ENCODE measurements at places on chromosomes 16 and 17. TPM values are rescaled to one million over a fixed set of nuclear protein-coding genes. Genes with fewer than 3 reads are reported as not detected.

DNA sequence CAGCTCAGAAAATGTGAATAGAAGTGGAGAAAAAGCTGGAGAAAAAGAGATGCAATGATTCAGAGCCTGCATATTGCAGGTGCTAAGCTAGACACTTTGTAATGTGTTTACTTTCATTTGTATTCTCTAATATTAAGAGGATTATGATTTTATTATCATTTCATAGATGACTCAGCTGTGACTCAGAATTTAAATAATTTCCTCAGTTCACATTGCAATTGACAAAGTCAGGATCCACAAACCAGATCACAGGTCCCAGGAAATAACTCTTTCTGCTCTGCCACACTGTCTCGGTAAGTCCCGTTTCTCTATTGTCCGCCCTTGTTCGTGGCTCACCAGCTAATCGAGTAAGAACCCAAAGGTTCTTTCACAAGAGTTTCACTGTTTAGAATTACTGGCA lies 235.4 kb upstream of the MON1B start:
- H3K4me1 ChIP-seq, result no peaks in the 10 kb centered on the region
- no peak overlapping the region for H3K4me3 ChIP-seq
- H3K27me3 ChIP-seq, result no peaks in the 10 kb centered on the region
- H3K36me3 ChIP-seq, result no peaks in the 10 kb centered on the region
- no peak overlapping the region for H3K27ac ChIP-seq

GRCh38 chr16:85172455-85173145 lies 60.3 kb upstream of the CIBAR2 start:
- H3K27me3 ChIP-seq, result peaks cover 61% of the 10 kb centered on the region
- no peak overlapping the region for H3K4me3 ChIP-seq
- no peaks in the 10 kb centered on the region for H3K36me3 ChIP-seq
- no peak overlapping the region for H3K27ac ChIP-seq

DNA sequence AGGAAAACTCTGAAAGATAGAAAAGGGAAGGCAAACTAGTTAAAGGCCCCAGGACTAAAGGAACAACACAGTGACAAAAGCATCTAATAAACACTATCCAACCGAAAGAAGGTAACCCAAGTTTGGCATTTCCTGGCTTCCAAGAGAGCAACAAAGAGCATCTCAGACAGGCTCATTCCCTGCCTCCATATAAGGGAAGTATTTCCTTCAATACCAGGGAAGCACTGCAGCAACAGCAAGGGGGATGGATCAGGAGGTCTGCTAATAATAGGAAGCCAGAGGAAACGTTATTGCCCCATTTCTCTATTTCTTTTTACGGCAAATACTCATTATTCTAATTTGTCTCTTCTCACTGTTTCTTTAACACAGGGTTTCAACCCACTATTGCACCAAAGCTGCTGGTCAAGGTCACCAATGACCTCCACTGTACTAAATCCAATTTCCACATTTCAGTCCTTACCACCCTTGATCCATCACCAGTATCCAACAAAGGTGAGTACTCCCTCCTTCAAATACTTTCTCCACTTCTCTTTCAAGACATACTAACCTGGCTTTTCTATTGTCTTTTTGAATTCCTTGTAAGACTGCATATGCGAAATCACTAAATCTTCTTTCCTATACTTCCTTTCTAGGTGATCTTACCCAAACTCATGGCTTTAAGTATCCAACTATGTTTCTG lies 86.1 kb downstream of the KANSL1 start:
- no peak for DNase-seq
- no peaks in the 10 kb centered on the region for H3K27me3 ChIP-seq
- peaks cover 1% of the 10 kb centered on the region for H3K36me3 ChIP-seq
- no peak overlapping the region for H3K27ac ChIP-seq
- H3K4me1 ChIP-seq, result peaks cover 32% of the 10 kb centered on the region

- peaks cover 56% of the 10 kb centered on the region for H3K4me1 ChIP-seq
- H3K27ac ChIP-seq, result peak overlapping the region; percentile 71
- H3K36me3 ChIP-seq, result peaks cover 58% of the 10 kb centered on the region
- no peaks in the 10 kb centered on the region for H3K27me3 ChIP-seq
These were observed 6.1 kb downstream of the PECAM1 start for GRCh38 chr17:64384253-64385186.

DNA sequence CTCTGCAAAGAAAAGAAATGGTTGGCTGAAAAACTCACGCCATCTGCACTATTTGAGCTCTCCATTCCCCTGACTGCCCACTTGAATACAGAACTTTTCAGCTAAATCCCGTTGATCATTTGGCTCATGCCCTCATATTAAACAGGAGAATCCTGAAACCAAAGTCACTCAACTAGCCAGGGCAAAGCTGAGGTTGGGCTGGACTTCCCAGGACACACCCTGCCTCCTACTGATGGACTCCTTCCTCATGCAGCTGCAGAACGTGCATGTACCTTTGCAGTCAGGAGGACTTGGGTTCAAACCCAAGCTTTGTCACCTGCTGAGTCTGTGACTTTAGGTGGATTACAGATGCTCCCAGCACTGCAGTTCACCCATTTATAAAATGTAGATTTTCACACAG lies 7.7 kb downstream of the ASIC2 start:
- H3K4me1 ChIP-seq, result no peaks in the 10 kb centered on the region
- H3K27me3 ChIP-seq, result peaks cover 23% of the 10 kb centered on the region
- H3K36me3 ChIP-seq, result no peaks in the 10 kb centered on the region
- DNase-seq, result no peak

DNA sequence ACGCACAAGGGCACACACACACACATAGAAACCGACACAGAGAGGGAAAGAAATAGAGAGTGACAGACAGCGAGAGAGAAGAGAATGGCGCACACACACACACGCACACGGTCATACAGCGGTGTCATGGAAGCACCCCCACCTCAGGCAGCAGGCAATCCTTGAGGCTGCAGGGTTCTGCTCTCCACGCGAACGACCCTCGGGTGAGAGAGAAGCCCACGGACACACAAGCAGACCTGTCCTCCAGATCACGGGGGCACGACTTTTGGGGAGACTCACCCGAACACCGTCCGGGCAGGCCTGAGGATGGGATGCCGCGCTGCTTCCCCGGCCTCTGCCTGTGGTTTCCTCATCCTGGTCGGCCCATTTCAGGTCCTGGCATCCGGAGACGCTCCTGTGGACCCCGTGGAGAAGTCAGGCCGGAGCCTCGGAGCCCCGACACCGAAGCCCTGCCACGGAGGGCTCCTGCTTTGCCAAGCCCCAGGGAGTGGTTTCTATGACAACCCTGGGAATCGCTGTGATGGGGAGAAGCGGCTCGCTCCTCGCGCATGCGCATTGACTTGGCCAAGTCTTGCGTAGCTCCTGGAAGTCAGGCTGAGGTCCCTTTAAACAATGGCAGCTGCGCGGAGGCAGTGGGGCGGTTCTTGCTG lies 118.2 kb upstream of the KCNJ18 start:
- H3K27me3 ChIP-seq, result no peaks in the 10 kb centered on the region
- DNase-seq, result no peak
- H3K27ac ChIP-seq, result no peak overlapping the region
- no peaks in the 10 kb centered on the region for H3K36me3 ChIP-seq

GRCh38 chr17:81383504-81384421 lies 11.5 kb upstream of the BAHCC1 start:
- H3K4me3 ChIP-seq, result no peak overlapping the region
- H3K4me1 ChIP-seq, result no peaks in the 10 kb centered on the region
- peaks cover 32% of the 10 kb centered on the region for H3K27me3 ChIP-seq
- H3K27ac ChIP-seq, result no peak overlapping the region
- DNase-seq, result no peak

GRCh38 chr16:23950291-23950894 lies 114.6 kb downstream of the PRKCB start:
- no peak for DNase-seq
- H3K4me3 ChIP-seq, result peak overlapping the region; percentile 32
- peaks cover 62% of the 10 kb centered on the region for H3K4me1 ChIP-seq
- peaks cover 18% of the 10 kb centered on the region for H3K36me3 ChIP-seq
- H3K27ac ChIP-seq, result peak overlapping the region; percentile 94
- H3K27me3 ChIP-seq, result no peaks in the 10 kb centered on the region

DNA sequence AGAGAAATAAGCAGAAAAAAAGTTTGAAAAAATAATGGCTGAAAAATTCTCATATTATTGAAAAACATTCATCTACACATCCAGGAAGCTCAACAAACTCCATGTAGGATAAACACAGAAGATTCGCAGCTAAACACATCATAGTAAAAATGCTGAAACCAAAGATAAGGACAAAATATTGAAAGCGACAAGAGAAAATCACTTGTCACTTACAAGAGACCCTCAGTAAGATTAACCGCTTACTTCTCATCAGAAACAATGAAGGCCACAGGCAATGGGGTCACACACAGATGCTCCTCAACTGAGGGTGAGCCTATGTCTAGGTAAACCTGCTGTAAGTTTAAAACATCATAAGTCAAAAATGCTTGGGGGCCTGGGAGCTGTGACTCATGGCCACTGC lies 38.1 kb upstream of the METRNL start:
- H3K4me3 ChIP-seq, result no peak overlapping the region
- no peaks in the 10 kb centered on the region for H3K27me3 ChIP-seq
- H3K4me1 ChIP-seq, result peaks cover 24% of the 10 kb centered on the region
- peaks cover 59% of the 10 kb centered on the region for H3K36me3 ChIP-seq
- no peak for DNase-seq
- no peak overlapping the region for H3K27ac ChIP-seq

GRCh38 chr16:88647178-88648070 lies 3.4 kb downstream of the CYBA start:
- H3K27ac ChIP-seq, result no peak overlapping the region
- H3K4me3 ChIP-seq, result no peak overlapping the region
- DNase-seq, result no peak
- H3K4me1 ChIP-seq, result peaks cover 18% of the 10 kb centered on the region

DNA sequence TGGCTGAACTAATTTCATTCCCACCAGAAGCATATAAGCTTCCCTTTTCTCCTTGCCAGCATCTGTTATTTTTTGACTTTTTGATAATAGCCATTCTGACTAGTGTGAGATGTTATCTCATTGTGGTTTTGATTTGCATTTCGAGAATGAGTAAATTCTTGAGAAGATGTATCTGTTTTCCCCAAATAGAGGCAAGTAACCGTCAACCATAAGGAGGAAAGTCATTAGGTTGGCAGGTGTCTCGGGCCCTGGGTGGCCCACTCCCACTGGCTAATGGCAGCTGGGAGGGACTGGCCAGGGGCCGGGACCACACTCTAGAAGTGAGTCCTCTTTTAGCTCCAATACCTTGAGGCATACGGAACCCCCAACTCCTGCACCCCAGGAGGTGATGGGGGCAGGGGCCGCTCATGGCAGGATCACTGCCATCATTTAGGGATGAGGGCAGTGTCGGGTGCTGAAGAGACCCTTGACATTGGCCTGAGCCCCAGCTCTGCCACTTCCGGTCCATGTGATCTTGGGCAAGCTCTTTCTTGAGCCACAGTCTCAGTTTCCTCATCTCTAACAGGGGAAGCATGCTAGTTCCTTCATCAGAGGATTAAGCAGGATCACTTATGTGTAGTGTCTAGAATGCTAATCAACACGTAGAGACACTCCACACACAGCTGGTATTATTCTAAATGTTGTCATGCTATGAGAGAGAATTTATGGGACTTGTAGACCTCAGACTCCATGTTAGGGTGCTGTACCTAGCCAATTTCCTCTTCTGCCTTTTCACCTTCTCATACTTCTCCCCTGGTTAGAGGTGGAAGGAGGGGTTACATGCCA lies 44.3 kb downstream of the RGS9 start:
- H3K36me3 ChIP-seq, result peaks cover 12% of the 10 kb centered on the region
- H3K4me3 ChIP-seq, result peak overlapping the region; percentile 21
- DNase-seq, result peak; percentile 76
- peaks cover 5% of the 10 kb centered on the region for H3K27me3 ChIP-seq

DNA sequence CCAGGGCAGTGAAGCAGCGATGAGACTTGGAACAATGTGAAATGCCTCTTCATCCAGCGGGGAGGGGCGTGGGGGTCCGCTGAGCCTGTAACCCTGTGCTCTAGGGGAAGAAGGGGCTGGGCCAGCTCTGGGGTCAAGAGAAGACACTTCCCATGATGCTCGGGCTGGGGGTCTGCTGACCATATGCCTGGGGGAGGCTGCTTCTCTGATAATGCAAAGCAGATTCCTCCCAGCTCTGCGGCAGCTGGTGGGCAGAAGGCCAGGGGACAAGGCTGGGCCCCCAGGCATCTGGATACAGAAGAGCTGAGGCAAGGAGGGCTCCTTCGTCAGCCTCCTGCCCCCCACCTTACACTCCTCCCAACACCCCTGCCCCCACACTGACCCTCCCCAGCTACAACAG lies 24.7 kb downstream of the NGFR start:
- H3K27ac ChIP-seq, result no peak overlapping the region
- H3K27me3 ChIP-seq, result peaks cover 6% of the 10 kb centered on the region
- H3K4me3 ChIP-seq, result no peak overlapping the region
- peaks cover 5% of the 10 kb centered on the region for H3K4me1 ChIP-seq

GRCh38 chr17:17114592-17115225 lies 72.5 kb downstream of the MPRIP start:
- H3K4me3 ChIP-seq, result no peak overlapping the region
- no peak overlapping the region for H3K27ac ChIP-seq
- H3K27me3 ChIP-seq, result no peaks in the 10 kb centered on the region

DNA sequence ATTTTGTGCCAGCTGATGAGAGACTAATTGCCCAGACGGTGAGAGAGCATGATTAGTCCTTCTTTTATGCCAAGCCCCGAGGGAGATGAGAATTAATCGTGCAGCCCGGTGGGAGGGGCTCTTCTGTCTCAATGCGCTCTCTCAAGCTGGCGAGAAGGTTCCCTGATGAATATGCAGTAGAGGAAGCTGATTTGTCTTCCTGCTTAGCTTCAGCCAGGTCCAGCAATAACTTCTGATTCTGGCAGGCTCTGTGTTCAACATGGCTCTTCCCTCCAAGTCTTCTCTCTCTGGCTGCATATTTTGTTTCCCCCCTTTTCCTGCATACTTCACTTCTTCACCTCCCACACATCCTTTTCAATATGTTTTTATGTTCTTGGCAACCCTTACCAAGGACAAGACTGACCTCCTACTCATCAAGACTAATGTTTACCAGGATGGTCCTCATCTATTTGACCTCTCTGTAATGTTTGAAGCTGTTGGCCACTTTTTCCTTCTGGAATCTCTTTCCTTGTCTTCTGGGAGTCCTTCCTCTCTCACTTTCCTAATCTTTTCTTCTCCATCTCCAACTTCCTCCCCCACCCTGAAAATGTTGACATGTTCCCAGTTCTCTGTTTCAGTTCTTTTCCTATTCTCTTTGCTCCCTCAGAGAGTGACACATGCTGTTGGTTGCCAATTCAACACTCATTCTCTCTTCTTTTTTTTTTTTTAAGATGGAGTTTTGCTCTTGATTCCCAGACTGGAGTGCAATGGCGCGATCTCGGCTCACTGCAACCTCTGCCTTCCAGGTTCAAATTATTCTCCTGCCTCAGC lies 33.1 kb downstream of the ARL4D start:
- no peaks in the 10 kb centered on the region for H3K4me1 ChIP-seq
- no peak overlapping the region for H3K27ac ChIP-seq
- H3K27me3 ChIP-seq, result peaks cover 45% of the 10 kb centered on the region
- no peak overlapping the region for H3K4me3 ChIP-seq

DNA sequence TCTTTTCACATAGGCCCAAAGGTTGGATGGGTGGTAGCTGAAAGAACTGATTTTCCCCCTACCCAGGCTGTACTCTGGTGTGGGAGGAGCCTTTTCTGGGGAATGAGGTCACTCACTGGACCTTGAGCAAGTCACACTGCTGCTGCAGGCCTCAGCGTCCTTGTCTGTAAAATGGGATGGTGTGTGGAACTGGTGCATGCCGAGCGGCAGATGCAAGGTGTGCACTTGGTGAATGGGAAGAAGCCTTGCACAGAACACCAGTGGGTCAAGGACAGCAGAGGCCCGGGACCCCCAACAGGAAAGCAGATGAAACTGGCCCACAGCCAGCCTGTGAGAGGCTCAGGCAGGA lies 38.1 kb downstream of the ARHGAP27 start:
- no peak for DNase-seq
- H3K27ac ChIP-seq, result no peak overlapping the region
- no peaks in the 10 kb centered on the region for H3K27me3 ChIP-seq

Gene ADAD2
- not detected for total RNA-seq

Gene MEIOC
- total RNA-seq, result not detected

Gene UMOD
- not detected for total RNA-seq

Gene TUBD1
- 14.3 TPM for total RNA-seq

Gene PPY
- not detected for total RNA-seq

Gene ACAP1
- total RNA-seq, result 594 TPM

Gene SLC6A4
- not detected for total RNA-seq

All from activated CD8-positive, alpha-beta memory T cell treated with anti-CD3 and anti-CD28 coated beads, Interleukin-2, amount 10 ng/mL, durations not matched to agents 7 days and 5 days (primary cell).